Stimulated activated CD8-positive, alpha-beta memory T cell treated with anti-CD3 and anti-CD28 coated beads, Interleukin-2, amount 100 ng/mL, for 48 hours (primary cell): ENCODE measurements at places on chromosomes 13 and 19.

DNA sequence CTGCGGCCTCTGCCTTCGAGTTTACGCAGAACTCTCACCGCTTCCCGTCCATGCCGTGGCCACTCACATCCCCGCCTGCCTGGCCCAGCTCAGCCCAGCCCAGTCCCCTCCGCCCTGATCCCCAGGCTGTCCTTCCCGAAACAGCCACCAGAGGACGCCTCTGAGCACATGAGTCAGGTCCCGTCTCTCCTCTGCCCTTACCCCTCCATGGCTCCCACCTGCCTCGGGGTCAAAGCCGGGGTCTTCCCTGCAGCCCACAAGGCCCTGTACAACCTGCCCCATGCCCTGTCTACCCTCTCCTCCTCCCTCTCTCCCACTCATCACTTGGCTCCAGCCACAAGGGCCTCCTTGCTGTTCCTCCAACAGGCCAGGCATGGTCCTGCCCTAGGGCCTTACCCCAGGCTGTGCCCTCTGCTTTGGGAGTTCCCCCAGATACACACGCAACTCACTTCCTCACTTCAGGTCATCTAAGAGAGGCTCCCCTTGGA is 8.1 kb upstream of the SEMA6B start:
- peak; percentile 42 for DNase-seq

DNA sequence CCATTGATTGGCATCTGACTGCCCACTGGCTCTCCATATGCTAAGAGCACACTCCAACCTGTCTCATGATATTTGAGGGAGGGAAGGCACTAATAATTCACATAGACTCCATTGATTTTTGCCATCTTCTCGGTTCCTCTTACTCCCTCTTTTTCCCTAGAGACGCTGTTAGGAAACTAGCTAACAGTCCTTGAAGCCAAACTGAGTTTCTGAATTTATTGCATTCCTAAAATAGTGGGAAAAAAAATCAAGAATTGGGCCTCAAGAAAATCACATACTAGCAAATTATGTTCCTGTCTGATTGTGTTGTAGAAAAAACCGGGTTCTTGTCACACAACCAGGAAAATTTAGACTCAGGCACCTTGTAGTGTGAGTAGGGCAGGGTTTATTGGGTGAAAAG is 86.4 kb upstream of the SLC7A1 start:
- no peak for DNase-seq

DNA sequence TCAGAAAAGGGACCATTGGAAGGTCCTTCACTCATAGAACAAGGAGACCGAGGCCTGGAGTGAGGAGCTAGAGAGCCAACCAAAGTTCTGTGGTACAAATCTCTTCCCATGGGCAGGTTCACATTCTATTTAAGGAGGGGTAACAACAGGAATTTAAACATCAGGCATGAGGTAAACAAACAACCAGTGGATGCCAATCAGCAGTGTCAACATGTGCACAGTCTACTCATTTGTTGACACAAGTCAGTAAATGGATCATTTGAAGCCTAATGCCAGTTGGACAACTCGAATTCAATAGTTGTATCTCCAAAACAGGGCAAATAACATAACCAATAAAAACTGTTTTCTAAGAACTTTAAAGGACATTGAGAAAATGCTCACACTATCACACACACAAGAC is 6.3 kb upstream of the DOCK9 start:
- no peak for DNase-seq

DNA sequence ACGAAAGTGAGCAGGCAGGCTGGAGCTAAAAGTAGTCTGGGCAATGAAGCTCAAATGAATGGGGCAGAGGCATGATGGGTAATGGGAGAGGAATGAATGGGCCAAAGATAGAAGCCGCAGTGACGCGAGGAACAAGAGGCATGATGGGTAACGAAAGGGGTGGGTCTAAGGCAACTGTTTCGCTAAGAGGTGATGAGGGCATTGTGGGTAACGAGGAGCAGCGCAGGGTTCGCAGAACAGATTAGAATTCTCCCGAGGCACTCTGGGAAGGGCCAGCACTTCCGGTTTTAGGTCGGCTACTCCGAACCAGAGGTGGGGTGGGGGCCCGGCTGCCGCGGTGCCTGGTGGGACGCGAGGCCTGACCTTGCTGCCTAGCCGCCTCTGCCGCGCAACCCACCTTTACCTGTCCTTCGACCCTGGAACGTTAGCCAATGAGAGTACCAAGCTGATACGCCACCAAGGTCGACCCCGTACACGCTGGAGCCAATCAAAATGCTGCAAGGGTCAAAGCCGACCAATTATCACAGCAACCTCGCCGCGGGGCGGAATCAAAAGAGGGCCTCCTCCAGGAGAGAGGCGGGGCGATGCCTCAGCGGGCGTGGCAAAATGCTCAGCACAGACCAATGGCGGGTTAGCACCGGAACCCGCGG is 563 bp upstream of the TOMM40 start:
- no peak for DNase-seq

DNA sequence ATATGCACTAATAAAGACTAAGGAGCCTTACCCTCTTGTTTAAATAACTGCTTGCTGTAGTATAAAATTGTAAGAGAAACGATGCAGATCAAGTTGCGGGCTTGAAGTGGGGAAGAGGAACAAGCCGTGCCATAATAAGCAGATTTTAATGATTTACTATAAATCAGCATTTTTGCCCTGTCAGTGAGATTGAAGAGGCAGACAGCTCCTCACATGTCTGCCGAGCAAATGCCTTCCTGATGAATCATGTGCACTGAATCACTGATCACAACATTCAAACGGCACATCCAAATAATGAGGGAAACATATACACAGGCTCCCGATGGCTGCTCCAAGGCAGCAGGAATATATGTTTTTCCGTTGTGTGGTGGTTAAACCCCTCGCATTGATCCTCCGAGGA is 282.9 kb downstream of the TSHZ3 start:
- no peak for DNase-seq

DNA sequence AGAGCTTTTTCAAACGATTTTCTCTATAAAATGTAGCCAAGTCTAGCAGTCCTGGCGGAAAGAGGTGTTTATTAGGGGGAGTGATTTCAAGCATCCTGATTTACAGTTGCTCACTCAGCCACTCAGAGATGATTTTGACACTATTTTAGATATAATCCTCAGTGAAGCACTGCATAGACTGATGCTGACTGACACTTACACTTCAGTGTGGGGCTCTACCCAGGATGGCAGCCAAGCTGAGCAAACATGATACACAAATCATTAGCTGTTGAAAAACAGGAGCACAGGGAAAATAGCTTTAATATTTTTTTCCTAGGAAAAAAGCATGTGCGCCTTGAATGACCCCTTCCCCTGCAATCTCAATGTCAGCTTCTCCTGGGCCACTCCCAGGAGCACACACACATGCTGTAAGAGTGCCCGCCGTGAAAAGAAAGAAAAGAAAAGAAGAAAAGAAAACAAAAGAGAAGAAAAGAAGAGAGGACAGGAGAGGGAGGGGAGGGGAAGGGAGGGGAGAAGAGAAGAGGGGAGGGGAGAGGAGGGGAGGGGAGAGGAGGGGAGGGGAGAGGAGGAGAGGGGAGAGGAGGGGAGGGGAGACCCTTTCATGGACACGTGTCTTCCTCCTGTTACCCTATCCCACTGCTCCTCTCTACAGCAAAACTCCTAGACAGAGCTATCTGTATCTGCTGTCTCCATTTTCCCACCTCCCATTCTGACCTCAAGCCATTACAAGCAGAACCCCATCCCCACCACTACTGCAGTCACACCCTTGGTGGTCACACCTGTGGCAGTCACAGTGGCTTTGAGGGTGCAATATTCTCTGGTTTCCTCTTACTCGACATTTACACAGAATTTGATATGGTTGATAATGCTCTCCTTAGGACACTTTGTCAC is 36.4 kb downstream of the RCBTB2 start:
- no peak for DNase-seq

GRCh38 chr13:104015646-104016396 is 949.6 kb upstream of the SLC10A2 start:
- no peak for DNase-seq

- no peak for DNase-seq
Observed at GRCh38 chr19:49666120-49666444, 349 bp downstream of the BCL2L12 start.

- DNase-seq: no peak
Observed at GRCh38 chr13:23549724-23550123, 20.5 kb upstream of the TNFRSF19 start.

- no peak for DNase-seq
Observed at GRCh38 chr13:20973886-20974425, 71.4 kb upstream of the XPO4 start.
